ENCODE measurements at places on chromosomes 16 and 17. TPM values are rescaled to one million over a fixed set of nuclear protein-coding genes. Genes with fewer than 3 reads are reported as not detected.

MAPT gene
- 0.29 TPM for total RNA-seq

ARHGAP44 gene
- 0.44 TPM for total RNA-seq

CCL13 gene
- total RNA-seq, result not detected

USP6 gene
- under 0.01 TPM for total RNA-seq

RAB37 gene
- total RNA-seq, result not detected

GNG13 gene
- total RNA-seq, result not detected

UBALD2 gene
- total RNA-seq, result 5.7 TPM

ATP2C2 gene
- total RNA-seq, result not detected

COX6A2 gene
- total RNA-seq, result not detected

CSH2 gene
- total RNA-seq, result 0.14 TPM

CCL4L2 gene
- not detected for total RNA-seq

MT1E gene
- total RNA-seq, result 152 TPM

AURKB gene
- 67.6 TPM for total RNA-seq

ABAT gene
- total RNA-seq, result 1.3 TPM

ENPP7 gene
- total RNA-seq, result not detected

ACTG1 gene
- 20,372 TPM for total RNA-seq

FOXC2 gene
- not detected for total RNA-seq

CDH16 gene
- not detected for total RNA-seq

CDRT15 gene
- total RNA-seq, result not detected

SDR42E2 gene
- under 0.01 TPM for total RNA-seq

BRIP1 gene
- total RNA-seq, result 0.88 TPM

ANKRD13B gene
- 3.4 TPM for total RNA-seq

KIF2B gene
- not detected for total RNA-seq

PYDC1 gene
- not detected for total RNA-seq

PRR15L gene
- total RNA-seq, result not detected

HP gene
- not detected for total RNA-seq

GPR142 gene
- not detected for total RNA-seq

TBC1D3I gene
- not detected for total RNA-seq

KRTAP4-3 gene
- not detected for total RNA-seq

ZNRF1 gene
- 26.3 TPM for total RNA-seq

OTOA gene
- not detected for total RNA-seq

MYLK3 gene
- 0.14 TPM for total RNA-seq

ADORA2B gene
- total RNA-seq, result 31.1 TPM

MMP25 gene
- total RNA-seq, result not detected

CCL8 gene
- total RNA-seq, result not detected

ABCA10 gene
- 2.2 TPM for total RNA-seq

CRYBA1 gene
- not detected for total RNA-seq

KRT28 gene
- total RNA-seq, result not detected

EFCAB3 gene
- total RNA-seq, result not detected

IL32 gene
- 3.7 TPM for total RNA-seq

SLC35G6 gene
- total RNA-seq, result not detected

EPN2 gene
- 44.0 TPM for total RNA-seq

TBC1D3G gene
- not detected for total RNA-seq

VTN gene
- total RNA-seq, result 149 TPM

PLA2G10 gene
- total RNA-seq, result not detected

KRTAP9-2 gene
- not detected for total RNA-seq

SHBG gene
- 1.8 TPM for total RNA-seq

KRTAP16-1 gene
- total RNA-seq, result not detected

CCL15 gene
- not detected for total RNA-seq

SBK1 gene
- not detected for total RNA-seq

DHX58 gene
- 21.2 TPM for total RNA-seq

NHLRC4 gene
- 2.6 TPM for total RNA-seq

TTLL6 gene
- under 0.01 TPM for total RNA-seq

MRM1 gene
- total RNA-seq, result 5.9 TPM

FMNL1 gene
- 15.6 TPM for total RNA-seq

CDYL2 gene
- total RNA-seq, result 7.7 TPM

TNFRSF17 gene
- total RNA-seq, result not detected

Data from placental pericyte (primary cell).